ENCODE measurements at places on chromosomes 2 and 18. TPM values are rescaled to one million over a fixed set of nuclear protein-coding genes. Genes with fewer than 3 reads are reported as not detected.

DNA sequence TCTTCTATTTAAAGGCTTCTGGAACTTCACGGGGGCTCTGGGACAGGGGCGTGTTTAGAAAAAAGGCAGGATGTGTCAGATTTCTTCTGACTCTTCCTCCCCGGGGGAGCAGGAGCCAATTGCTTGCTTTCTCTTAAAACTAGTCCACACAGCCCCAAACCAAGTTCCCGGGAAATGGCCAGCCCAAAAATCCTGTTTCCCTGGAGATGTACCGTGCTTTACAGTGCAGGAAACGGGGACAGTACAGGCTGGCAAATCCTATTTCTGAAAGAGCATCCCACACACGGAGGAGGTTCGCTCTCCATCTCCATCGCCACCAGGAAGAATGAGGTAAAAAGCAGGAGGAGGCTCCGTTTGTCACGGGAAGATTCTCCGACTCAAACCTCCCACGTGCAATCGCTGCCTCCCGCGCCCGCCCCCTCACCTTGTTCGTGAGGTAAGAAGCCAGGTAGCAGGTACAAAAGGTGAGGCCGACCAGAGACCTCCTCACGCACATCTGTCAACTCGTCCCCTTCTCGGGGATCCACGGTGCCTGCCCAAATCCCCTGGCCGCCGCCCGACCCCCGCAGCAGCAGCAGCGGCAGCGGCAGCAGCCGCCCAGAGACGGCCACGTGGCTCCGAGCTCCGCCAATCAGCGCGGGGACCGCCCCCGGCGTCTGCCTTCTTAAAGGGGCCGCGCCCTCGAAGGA lies 15.6 kb upstream of the RIOK3 start:
- H3K4me3 ChIP-seq = peak overlapping the region; percentile 45
- H3K4me1 ChIP-seq = no peaks in the 10 kb centered on the region
- peak; percentile 86 for DNase-seq
- H3K36me3 ChIP-seq = no peaks in the 10 kb centered on the region
- H3K27ac ChIP-seq = peak overlapping the region; percentile 57

- no peak for DNase-seq
- H3K27me3 ChIP-seq = no peaks in the 10 kb centered on the region
- H3K36me3 ChIP-seq = no peaks in the 10 kb centered on the region
- no peak overlapping the region for H3K4me3 ChIP-seq
Measured at GRCh38 chr2:190415794-190416775, 7.9 kb downstream of the MFSD6 start.

GRCh38 chr2:200320344-200320743 lies 13.9 kb downstream of the SPATS2L start:
- H3K27ac ChIP-seq = no peak overlapping the region
- H3K36me3 ChIP-seq = no peaks in the 10 kb centered on the region

Gene TMEFF2
- total RNA-seq = 0.27 TPM

DNA sequence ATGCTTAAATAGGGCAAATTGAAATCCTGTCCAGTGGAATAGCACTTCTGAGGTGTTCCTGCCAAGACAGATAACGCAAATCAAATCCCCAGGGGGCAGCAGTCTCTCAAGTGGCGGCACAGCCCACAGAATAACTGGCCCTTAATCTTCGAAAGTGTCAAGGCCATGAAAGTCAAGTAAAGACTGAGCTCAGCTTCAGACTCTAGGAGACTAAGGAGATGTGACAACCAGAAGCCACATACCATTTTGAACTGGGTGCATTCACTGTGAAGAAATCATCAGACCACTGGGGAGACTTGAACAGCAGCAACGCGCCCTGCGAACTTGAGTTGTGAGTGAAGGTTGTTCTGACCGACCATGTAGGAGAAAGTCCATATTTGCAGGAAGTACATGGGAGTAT lies 66.0 kb upstream of the ASAP2 start:
- H3K27me3 ChIP-seq = no peaks in the 10 kb centered on the region
- DNase-seq = no peak
- peaks cover 4% of the 10 kb centered on the region for H3K4me1 ChIP-seq
- no peaks in the 10 kb centered on the region for H3K36me3 ChIP-seq

Gene OR6B2
- not detected for total RNA-seq

Gene IWS1
- 27.3 TPM for total RNA-seq

DNA sequence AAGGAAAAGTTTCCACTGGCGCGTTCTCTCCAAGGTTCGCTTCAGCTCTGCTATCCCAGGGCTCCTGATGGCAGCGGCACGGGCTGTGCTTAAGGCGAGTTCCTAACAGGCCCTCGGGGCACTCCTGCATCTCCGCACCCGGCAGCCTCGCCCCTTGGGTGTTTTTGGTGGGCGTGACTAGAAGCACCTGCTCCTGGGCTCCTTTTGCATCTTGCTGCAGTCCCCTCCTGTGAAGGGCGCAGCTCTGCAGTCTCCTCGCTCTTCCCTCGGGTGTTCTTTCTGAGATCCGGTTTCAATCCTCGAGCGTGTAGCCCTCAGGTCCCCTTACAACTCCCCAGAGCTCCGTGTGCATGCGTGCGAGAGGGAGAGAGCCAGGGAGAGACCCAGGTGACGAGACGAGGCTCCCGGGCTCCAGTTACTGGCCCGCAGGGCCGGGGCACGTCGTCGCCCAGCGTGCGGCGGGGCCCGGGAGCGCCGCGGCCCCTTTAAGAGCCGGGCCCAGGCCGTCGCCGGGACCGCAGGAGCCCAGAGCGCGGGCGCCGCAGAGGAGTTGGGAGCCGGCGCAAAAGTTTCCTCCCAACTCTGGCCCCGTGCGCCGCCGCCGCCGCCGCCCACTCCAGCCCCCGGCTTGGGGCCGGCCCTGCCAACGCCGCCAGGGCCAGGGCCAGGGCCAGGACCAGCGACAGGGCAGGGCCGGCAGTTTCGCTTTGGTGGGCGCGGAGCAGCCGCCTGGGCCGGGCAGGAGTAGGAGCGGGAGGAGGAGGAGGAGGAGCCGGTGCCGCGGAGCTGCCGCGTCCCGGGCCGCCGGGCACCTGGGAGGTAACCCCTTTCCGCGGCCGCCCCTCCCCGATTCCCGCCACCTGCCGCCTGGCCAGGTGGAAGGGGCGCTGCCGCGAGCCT lies at the start of gene PARD3B:
Gene PARD3B, plus strand, starts transcription at position 515 of the 900 bp plus-strand sequence. CDS start 525 bp downstream, outside the sequence.
- peak within 1 kb of the TSS; percentile 93 for H3K27ac ChIP-seq
- no peaks in the 10 kb centered on the region for H3K36me3 ChIP-seq
- DNase-seq = peak; percentile 65
- peaks cover 19% of the 10 kb centered on the region for H3K4me1 ChIP-seq
- H3K27me3 ChIP-seq = no peaks in the 10 kb centered on the region

DNA sequence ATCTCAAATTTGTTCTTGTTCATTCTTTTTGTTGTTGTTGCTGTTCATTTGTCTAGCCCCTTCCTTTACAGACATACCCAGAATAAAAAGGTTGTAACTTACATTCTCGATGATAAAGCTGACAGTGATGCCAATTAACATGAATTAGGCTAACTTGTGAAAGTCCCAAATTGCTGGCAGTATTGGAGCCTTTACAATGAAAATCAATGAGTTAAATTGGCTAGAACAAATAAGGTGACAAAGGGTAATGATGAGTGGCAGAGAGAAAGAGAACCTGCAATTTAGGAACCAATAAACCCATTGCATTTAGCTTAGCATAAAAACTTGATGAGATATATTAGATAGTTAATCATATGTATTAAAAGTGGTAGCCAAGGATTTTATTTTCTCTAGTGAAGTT lies 521.0 kb downstream of the ADCYAP1 start:
- H3K36me3 ChIP-seq = no peaks in the 10 kb centered on the region
- H3K4me1 ChIP-seq = no peaks in the 10 kb centered on the region
- H3K27ac ChIP-seq = no peak overlapping the region
- no peaks in the 10 kb centered on the region for H3K27me3 ChIP-seq
- H3K4me3 ChIP-seq = no peak overlapping the region

DNA sequence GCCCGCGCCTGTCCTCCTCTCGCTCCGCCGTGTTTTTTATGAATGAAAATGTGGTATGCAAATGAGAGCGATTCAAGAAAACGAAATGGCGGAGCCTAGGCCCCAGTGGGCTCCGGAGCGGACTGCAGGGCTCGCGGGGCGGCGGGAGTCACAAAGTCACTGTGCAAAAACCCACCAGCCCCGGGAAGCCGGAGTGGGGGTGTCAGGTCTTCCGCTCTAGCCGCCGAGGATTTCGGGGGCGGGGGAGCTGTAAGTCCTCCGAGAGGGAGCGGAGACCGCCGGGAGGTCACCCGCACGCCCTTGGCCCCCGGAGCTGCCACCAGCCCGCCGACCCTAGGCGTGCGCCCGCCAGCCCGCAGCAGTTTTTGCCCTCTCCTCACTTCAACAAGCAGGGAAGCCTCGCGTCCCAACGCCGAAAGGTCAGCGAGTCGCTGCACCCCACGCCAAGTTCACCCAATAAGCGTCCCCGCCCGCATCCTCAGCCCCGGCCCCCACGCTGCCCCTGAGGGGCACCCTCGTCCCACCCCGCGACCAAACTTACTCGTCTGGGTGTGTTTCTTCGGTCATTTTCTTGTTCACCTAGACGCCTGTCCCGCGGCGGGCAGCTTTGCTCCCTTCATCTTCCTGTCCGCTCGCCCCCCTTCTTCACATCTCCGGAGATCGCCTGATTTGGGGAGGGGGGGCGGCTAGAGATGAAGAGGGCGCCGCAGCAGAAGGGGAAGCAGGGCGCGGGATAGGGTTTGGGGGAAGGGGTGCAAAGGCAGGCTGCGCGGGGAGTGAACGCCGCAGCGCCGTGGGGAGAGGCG lies 775 bp downstream of the SPRED2 start:
- H3K4me1 ChIP-seq = peaks cover 13% of the 10 kb centered on the region
- peak overlapping the region; percentile 79 for H3K4me3 ChIP-seq
- H3K36me3 ChIP-seq = no peaks in the 10 kb centered on the region
- no peaks in the 10 kb centered on the region for H3K27me3 ChIP-seq
- H3K27ac ChIP-seq = peak overlapping the region; percentile 98

- no peaks in the 10 kb centered on the region for H3K27me3 ChIP-seq
- peak overlapping the region; percentile 42 for H3K4me3 ChIP-seq
- peaks cover 6% of the 10 kb centered on the region for H3K4me1 ChIP-seq
Measured at GRCh38 chr2:231482806-231483391, 18.6 kb upstream of the NCL start.

All from transverse colon (tissue), 4 donors.